ENCODE measurements at places on chromosomes 1 and 21.

DNA sequence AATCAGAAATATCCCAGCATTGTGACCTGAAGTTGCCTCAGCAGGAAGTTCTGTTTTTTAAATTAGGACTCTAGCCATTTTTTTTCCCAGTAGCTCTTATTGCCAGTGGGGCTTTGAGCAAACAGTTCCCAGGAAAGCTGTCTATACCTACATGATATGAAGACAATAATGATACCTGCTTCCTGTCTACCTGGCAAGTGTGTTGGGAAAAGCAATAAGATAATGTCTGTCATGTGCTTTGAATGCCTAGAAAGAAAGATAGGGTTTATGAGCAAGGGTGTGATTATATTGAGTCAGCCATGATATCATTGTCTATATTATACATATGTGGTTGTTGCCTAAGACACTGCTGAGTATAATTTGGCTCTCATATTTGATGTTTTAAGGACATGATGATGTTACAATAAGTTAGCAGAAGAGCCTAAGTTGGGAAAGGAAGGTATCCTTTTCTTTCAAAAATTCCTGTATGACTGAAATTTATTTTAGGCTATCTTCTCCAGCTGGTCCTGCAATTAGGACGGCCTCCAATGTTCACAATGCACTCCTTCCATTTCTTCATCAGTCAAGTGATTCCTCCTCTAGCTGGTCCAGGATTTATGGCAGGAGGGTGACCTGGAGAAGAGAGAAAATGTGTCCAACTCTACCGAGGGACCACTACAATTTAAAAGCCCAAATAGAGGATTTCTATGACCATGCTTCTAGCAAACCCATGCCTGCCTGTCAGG, 99.6 kb upstream of the CDC42BPA start:
- DNase-seq, result no peak

- peak; percentile 50 for DNase-seq
Observed at GRCh38 chr1:154760469-154760933, 109.6 kb downstream of the KCNN3 start.

DNA sequence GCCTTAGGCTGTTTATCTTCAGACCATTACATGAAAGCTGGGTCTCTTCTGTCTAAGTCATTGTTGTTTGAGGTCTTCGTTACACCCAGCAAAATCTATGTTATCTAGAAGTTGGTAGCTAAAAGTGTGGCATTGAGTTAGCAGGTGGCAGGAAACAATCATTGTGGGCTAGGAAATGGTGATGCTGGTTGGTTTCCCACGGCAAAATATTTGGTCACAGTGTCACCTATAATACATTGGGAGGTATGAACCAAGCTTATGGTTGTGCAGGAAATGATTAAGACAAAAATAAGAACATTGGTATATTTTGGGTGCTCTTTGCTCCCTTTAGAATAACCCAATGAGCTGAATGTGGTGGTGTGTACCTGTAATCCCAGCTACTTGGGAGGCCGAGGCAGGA, 169.7 kb downstream of the TRIM33 start:
- DNase-seq, result no peak

- DNase-seq, result no peak
Observed at GRCh38 chr21:22536509-22536908, 1538.3 kb downstream of the NCAM2 start.

DNA sequence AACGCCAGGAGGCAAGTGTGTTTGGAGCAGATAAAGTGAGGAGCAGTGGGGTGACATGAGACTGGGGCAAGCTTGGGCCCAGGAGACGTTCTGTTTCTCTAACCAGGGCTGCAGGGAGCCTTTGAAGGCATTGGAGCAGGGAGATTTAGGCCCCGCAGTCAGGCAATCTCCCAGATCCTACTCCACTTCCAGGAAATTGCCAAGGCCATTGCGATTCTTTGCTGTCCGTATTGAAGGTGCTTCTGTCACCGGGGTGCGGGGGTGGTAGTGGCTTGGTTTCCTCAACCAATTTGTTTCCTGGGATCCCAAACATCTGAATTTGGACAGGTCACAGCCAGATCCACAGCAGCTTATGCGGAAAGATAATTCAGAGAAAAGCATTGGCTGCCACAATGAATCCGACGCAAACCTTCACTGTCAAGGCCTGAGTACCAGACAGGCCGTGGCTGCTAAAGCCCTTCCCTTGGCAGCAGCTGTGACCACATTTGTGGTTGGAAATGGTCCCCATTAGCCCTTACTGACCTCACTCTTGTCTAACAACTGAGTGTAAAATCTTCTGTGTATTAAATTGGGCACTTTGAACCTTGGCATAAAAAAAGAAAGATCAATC, 385.6 kb downstream of the PTPRU start:
- DNase-seq, result no peak

DNA sequence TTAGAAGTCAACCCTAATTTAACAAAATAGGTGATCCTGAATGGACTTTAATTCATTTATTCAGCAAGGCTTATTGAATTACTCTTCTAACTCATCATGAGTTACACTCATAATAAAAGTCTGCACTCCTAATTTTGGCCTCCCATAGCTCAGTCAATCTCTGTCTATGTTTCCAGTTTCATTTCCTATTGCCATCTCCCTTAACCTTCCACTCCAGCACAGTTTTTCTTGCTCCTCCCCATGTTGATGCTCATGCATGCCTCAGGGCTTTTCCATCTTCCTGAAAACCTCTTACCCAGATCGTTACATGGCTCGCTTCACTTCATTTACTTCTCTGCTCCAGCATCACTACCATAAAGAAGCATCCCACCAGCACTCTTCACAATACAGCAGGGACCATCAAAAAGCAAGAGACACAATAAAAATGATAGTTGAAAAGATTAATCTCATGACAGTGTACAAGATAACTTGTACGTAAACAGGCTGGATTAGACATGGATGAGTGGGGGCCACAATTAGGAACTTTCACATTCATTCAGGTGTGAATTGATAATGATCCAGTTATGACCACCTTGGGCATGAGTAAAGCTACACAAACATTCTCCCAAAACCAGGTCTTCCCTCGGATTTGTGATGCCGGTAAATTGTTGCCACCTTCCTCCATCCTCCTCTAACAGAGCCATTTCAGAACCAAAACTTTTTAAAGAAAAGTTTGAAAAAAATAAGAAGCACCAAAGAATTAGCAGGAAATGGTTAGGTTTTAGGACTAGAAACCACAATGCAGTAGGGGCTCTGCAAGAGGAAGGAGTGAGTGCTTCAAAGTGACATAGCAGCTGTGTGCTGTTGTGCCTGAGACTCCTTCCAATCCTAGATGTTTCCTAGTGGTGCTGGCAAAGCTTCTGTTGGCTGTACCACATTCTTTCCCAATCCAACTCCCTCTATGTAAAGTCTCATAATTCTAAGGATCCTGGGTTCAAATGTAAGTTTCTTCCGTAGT, 89.8 kb downstream of the OLFML2B start:
- no peak for DNase-seq

DNA sequence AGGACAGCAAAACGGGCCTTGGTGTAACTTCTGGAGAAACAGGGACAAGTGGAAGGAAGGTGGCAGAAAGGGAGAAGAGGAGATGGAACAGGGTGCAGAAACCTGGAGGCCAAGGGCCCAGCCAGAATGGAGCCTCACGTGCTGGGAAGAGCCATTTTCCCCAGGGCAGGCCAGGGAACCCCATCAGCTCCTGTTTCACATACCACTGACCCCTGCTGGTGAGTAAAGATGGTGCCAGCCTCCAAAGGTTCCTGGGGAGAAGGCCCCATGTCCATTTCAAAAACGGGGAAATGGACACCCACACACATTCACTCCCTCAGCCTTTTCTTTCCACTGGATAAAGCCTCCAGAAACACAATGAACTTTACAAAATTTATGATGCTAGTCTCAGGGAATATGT, 57.6 kb upstream of the JUN start:
- DNase-seq, result no peak

GRCh38 chr21:20641241-20641640, 357.0 kb upstream of the NCAM2 start:
- no peak for DNase-seq

- DNase-seq, result no peak
Observed at GRCh38 chr1:224785040-224785328, 144.5 kb upstream of the DNAH14 start.

- DNase-seq, result no peak
Observed at GRCh38 chr1:227280836-227281235, 37.5 kb downstream of the CDC42BPA start.

GRCh38 chr1:61141288-61142042, 59.1 kb downstream of the NFIA start:
- DNase-seq, result peak; percentile 24

GRCh38 chr21:25568246-25568645, 39.0 kb downstream of the MRPL39 start:
- DNase-seq, result no peak

DNA sequence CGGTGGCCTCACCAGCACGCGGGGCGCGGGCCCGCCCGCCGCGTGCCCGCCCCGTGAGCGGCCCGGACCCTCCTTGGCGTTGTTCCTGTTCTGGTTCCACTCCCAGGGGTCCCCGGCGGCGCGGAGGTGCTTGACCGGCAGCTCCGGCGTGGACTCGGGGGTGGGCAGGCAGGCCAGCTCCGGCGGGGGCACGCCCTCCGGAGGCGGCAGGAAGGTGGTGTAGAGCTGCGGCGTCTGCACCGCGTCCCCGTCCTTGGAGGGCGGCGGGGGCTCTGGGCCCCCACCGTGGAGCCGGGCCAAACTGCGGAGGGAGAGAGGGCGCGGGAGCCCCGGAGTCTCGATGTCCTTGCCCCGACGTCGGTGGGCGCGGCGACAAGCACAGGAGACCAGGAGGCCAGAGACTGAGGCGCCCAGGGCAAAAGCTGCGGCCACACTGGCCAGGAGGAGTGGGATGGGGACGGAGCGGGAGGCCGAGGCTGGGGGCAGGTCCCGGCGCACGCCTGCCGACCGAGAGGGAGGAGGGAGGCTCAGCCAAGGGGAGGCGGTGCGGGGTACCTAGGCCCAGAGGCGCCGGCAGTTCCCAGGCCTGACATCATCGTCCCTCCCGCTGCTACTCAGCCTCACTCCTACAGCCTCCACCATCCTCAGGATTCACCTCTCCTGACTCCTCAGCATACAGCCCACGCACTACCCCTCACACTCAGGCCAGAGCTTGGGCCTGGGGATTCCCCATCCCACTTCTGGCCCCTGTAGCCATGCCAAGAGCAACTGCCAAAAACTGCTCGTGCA, 13.2 kb downstream of the SEMA6C start:
- no peak for DNase-seq

DNA sequence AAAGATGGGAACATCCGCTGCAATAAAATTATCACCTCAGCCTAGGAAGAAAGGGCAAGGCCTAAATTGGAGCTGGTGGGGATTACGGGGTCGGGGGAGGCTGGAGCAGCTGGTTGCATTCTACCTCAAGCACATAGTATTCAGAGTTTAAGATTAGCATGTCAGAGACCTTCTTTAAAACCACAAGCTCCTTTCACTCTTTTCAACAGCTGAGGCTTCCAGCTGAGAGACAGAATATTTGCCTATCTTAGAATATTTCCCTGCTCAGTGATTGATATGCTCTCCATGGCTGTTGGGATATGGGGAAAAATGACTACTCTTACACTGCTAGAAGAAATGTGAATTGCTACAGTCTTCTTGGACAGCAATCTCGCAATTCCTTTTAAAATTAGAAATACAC, 248.6 kb downstream of the TBX15 start:
- DNase-seq, result no peak

DNA sequence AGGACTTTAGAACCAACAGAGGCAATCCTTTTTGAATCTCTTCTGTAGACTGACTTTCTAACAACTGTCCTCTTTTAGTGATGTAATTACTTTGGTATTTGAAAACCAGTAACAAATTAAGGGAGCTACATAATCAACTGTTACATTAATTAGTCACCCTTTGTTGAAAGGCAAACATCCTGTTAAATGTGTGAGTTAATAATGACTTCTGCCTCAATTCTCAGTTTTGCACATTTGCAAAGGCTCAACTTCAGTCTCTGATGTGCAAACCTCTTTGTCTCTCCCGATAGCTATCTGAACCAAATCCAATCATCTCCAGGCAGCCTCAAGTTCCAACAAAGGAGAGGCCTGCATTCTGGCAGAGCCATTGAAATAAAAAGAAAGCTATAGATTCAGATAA, 135.4 kb upstream of the C8B start:
- DNase-seq, result no peak

- DNase-seq, result no peak
Observed at GRCh38 chr1:10438677-10439163, 8.5 kb downstream of the CENPS start.

DNA sequence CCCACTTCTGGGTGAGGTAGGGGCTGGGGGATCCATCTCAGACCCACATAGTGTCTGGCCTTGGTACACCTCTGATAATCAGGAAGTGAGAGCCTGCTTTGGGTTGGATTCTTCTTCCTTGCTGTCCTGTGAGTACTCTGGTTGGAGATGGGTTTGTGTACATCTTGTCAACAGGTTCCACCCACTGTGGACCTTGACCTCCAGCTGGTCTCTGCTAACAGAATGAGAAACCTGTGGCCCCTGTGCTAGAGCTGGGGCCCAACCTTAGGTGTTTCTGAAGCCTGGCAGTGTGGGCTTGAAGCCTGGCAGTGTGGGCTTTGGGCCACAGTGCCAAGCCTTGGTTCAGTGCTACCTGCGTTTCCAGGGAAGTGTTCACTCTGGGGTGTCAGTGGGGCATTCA, 2.6 kb downstream of the ZBTB48 start:
- DNase-seq, result no peak

DNA sequence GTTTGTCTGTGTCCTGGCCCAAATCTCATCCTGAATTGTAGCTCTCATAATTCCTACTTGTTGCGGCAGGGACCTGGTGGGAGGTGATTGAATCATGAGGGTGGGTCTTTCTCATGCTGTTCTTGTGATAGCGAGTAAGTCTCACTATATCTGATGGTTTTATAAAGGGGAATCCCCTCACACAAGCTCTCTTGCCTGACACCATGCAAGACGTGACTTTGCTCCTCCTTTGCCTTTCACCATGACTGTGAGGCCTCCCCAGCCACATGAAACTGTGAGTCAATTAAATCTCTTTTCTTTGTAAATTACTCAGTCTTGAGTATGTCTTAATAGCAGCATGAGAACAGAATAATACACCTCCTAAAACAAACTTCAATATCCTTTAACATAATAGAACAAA, 1065.6 kb downstream of the PLA2G4A start:
- DNase-seq, result no peak

- DNase-seq, result peak; percentile 71
Observed at GRCh38 chr1:234611847-234612351, 1.9 kb upstream of the IRF2BP2 start.

DNA sequence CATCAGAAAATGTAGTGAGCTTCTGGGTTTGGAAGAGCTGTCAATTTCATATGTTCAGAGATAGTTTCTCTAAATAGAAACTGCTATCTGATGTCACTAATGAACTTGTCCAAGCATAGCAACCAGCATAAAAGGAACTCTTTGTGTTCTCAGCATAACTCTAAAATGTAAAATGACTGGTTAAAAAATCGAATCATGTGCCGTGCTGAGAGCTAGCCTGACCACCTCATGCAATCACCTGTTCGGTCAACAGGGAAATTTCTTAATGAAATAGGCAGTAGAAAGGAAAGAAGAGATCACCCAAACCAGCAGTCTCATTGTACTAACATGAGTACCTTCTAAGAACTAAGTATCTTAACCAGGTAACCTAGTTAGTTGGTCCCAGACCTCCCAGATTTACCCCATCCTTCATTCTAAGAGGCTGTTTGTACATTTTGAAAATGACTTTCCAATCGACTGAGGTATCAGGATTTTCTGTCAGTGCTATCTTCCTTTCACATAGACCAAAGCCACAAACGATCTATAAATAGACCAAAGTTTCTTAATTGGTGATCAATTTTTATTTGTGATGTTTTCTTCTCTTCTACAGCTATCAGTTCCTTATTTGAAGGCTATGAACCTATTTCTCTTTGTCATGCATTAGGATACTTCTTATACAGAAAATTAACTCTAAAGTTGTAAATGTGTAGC, 147.3 kb downstream of the TLR5 start:
- DNase-seq, result no peak

Data from SK-N-DZ (cell line).